Right renal cortex interstitium (tissue), 3 donors: ENCODE measurements at places on chromosomes 5 and 9.

DNA sequence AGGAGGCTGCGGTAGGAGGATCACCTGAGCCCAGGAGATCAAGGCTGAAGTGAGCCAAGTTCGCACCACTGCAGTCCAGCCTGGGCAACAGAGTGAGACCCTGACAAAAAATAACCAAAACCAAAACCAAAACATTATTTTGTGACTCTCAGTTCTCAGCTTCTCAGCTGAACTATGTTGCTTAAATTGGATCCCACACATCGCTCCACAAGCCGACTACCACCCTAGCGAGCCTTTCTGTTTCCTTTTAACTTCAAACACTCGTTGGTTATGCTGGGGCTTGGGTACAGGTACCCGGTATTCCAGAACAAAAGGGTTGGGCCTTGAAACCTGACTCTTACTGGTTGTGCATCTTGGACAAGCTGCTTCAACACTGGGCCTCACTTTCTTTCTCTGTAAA lies 3.8 kb upstream of the PTGS1 start:
- no peak for DNase-seq

GRCh38 chr5:169956756-169957155 lies 23.5 kb downstream of the INSYN2B start:
- no peak for DNase-seq

DNA sequence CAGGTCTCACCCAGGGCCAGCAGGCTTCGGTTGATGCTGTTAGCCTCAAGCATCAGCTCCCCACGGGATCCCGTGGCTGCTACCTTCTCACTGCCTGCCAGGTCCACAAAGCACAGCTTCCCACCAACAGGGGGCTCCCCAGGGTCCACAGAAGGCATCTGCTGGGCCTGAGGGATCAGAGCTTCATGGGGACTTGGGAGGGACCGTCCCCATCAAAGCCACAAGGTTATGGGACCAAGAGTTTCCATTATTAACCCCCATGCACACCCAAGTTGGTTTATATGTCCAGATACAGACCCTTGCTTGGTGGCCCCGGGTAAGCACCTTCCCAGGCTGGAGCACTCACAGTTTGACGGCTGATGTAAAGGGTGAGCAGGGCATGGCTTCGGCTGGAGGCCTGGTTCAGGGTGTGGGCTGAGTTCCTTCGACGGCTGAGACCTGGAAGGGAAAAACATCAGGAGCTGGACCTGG lies 3.0 kb downstream of the KIF12 start:
- DNase-seq = no peak

DNA sequence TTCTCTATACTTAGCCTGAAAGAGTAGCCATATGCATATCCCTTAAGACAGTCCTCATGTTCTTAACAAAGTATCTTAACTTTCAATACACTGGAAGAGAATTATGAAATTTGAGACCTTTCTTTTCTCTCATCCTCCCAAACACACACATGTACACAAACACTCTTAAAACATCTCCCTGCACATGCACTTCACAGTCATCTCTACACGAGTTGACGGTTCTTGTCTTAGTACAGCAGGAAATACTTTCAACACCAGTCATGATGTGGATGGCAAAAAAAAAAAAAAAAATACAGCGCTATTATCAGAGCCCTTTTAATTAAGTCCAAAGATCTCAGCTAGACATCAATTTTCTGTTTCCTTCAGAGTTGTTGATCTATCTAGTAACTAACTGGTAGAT lies 43.6 kb upstream of the PCSK1 start:
- no peak for DNase-seq

GRCh38 chr9:95819636-95820035 lies 55.9 kb upstream of the ERCC6L2 start:
- no peak for DNase-seq

GRCh38 chr9:80934095-80934494 lies 755.3 kb downstream of the TLE1 start:
- no peak for DNase-seq

DNA sequence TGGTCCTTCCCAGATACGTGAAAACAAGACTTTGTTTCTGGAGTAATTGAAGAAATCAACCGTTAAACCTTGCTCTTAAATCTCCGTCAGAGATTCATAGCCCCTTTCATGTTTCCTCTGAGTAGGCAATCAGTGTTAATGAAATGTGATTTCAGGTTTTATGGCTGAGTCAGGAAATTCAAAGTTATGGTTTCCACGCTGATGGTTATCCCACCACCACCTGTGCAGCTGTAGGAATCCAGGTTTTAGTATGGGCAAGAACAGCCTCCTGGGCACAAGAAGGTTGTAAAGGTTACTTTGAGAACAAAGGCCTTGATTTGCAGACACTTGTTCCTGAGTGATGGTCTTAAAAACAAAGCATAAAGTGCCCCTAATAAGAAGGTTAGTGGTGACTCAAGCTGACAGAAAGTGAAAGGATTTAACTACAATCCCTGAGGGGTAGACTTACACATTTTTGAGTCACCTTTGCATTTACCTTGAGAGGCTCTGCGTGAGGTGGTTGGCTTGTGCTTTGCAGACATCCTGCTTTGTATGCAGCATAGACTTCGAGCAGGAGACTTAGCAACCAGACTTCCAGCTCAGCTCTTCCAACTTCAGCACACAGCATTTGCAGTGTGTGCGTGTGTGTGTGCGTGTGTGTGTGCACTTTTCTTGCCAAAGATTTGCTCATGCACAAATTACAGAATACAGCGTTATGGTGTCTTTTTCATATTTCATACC lies 159.6 kb downstream of the TLE4 start:
- DNase-seq = no peak

GRCh38 chr9:77417566-77417965 lies 230.6 kb downstream of the GNA14 start:
- DNase-seq = no peak

DNA sequence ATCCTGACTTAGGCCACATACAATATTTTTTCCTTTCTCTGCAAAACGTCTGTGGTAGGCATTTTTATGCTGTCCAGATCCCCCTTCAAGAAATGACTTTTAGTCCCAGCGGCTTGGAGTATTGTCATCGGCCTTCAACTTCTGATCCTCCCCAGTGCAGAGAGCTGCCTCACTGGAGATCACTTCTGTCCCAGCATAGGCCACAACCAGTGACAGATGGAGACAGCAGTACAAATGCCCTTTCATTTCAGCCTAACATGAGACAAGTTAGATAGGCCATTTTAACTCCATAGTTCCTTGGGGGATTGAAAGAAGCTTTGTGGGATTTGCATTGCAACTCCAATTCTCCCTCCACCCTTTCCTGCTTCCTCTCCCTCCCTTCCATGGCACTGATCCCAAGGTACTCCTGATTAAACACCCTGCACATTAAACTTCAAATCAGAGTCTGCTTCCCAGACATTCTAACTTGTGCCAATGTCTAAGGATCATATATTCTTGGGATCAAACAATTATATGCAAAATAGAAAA lies 3.2 kb upstream of the MAMDC2 start:
- DNase-seq = no peak

GRCh38 chr9:94112716-94113465 lies 28.6 kb downstream of the PTPDC1 start:
- DNase-seq = no peak
